ENCODE measurements at places on chromosomes 3 and 15.

DNA sequence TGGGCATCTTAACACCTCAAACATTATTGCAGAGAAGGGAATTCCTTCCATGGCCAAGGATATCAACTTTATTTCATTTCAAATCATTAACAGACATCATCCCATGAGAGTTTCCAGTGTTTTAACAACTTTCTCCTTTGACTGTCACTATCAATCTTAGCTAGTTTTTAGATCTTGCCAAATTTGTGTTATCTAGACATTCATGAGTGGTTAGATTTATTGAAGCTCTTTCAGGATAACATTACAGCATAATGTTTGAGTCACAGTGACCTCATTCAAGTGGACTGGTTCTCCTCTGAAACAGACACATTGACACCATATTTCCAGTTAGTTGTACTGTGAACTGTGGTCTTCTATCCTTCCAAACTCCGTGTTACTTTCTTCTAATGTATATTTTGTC lies 8.6 kb upstream of the TNFAIP8L3 start:
- no peak for DNase-seq

DNA sequence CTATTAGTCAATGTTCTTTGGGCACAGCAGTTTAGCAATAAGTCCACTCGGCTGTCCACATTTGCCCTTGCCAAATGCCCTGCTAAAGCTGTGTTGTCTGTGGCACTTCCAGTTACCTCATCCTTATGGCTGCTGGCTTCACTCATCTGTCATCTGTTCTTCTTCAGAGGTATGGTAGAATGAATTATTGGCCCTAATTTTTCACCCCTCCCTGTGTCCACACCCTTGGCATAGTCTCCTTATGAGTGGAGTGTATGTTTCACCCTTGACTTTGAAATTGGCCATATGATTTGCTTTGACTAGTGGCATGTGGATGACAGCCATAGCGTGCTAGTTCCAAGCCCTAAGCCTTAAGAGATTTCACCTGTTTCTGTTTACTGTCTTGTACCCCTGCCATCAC lies 72.1 kb upstream of the EPHB1 start:
- DNase-seq, result no peak

- DNase-seq, result no peak
Measured at GRCh38 chr3:123140550-123140949, 61.2 kb upstream of the SEC22A start.

- DNase-seq, result no peak
Measured at GRCh38 chr3:87436781-87437543, 160.6 kb upstream of the POU1F1 start.

DNA sequence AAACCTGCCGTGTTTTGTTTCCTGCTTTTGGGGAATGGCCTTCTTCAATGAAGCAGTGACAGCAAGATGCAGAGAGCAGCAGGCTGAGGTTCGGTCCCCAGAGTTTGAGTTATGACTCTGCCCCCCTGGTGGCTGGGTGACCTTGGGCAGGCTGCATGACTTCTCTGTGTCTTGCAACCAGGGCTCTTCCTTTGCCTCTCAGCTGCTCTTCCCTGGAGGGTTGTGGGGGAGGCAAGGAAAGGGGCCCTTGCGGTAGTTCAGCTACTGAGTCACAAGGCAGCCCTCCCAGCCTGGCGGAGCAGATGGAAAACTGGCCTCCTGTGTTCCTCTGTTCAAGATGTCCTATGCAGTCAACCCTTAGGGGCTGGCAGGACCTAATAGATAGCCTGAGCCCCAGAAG lies 17.1 kb downstream of the CTXND1 start:
- DNase-seq, result no peak

GRCh38 chr15:58536414-58536813 lies 104.6 kb downstream of the LIPC start:
- DNase-seq, result no peak

DNA sequence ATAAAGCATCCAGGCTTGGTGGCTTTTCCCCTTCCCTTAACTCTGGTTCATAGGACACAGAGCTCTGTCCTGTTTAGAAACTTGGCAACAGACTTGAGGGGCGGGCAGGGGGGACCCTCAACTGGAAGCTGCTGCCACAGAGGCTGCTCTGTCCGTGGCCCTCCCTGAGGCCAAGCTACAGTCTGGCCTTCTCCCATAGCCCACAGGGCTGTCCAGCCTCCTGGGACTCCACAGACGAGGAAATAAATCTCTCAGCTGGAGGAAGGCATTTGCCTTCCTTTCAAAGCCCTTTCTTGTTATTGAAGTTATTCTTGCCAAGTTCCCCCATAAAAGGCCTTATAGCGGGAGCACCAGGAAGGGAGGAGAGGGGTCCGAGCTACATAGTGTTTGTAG lies 248.8 kb upstream of the TPM1 start:
- no peak for DNase-seq

DNA sequence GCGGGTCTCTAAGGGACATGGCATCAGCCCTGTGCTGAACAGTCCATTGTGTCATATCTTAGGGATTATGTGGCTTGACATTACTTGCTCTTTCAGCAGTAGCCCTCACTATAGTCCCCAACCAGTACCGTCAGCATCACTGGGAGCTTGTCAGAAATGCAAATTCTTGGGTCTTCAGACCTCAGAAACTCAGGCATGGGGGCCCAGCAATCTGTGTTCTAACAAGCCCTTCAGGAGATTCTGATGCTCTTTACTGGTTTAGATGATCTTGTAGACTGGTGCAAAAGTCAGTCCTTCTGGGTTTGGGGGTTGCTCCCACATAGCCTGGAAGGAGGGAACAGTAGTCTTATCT lies 39.0 kb upstream of the TRAK1 start:
- no peak for DNase-seq

- no peak for DNase-seq
Measured at GRCh38 chr3:140092848-140093536, 158.0 kb downstream of the CLSTN2 start.

GRCh38 chr3:181626036-181626435 lies 85.7 kb upstream of the SOX2 start:
- DNase-seq, result no peak

GRCh38 chr3:193053046-193053435 lies 135.4 kb upstream of the MB21D2 start:
- DNase-seq, result peak; percentile 12

- no peak for DNase-seq
Measured at GRCh38 chr15:99439524-99439835, 126.3 kb upstream of the MEF2A start.

- DNase-seq, result no peak
Measured at GRCh38 chr3:162328649-162329048, 832.0 kb downstream of the OTOL1 start.

GRCh38 chr3:32577581-32578556 lies 7.2 kb upstream of the DYNC1LI1 start:
- DNase-seq, result no peak

- DNase-seq, result no peak
Measured at GRCh38 chr3:101701696-101702634, 15.4 kb upstream of the RPL24 start.

DNA sequence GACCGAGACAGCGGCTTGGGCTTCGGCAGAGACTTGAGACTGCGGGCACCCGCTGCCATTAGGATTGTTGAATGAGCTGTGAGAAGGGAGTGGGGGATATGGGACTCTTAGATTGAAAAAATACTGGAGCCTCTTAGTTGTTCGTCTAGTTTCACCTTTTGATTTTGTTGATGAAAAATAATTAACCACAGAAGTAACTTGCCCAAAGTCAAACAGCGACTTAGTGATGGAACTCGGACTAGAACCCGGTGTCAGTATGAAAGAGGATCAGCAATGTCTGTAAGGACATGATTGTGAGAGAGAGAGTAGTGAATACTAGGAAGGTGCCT lies 510 bp upstream of the GOLGB1 start:
- no peak for DNase-seq

GRCh38 chr3:31861826-31862225 lies 119.2 kb downstream of the OSBPL10 start:
- DNase-seq, result no peak

- DNase-seq, result no peak
Measured at GRCh38 chr3:127529346-127530188, 61.0 kb downstream of the TPRA1 start.

GRCh38 chr3:22542311-22542710 lies 660.8 kb upstream of the UBE2E2 start:
- peak; percentile 54 for DNase-seq

DNA sequence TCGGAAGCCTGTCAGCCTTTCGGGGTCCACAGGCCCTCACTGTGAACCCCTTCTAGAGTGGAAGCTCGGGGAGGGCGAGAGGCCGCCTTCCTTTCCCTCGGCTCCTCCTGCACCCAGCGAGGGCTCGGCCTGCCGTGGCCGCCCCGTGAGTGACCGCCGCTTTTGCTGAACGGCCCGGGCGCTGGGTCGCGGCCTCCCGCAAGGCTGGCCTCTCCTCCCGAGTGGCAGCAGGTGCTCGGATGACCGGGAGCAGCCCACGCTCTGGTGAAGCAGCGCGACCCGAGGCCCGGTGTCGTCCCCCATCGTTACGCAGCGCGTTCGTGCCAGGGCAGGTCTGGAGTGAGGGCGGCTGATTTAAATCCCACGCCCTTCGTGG lies 53.8 kb downstream of the LRRK1 start:
- no peak for DNase-seq

- DNase-seq, result peak; percentile 12
Measured at GRCh38 chr3:183100376-183100775, 1.1 kb upstream of the MCCC1 start.

- no peak for DNase-seq
Measured at GRCh38 chr3:99641480-99641879, 3.1 kb downstream of the COL8A1 start.

DNA sequence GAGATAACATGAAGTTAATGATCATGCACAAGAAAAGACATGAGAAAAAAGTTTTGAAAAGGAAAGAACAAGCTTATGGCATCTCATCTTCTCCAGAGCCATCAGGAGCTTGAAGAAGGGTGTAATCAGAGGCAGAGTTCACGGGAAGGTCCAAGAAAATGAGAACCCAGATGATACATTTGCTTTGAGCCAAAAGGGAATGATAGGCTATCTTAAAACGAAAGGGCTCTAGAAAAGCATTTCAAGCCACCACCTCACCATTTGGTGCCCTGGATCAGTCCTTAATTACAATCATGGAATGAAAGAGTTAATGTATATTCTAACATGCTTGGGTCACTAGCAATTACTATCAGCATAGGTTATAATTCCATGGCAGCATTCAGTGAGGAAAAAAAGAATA lies 781.8 kb downstream of the ROBO1 start:
- DNase-seq, result no peak

DNA sequence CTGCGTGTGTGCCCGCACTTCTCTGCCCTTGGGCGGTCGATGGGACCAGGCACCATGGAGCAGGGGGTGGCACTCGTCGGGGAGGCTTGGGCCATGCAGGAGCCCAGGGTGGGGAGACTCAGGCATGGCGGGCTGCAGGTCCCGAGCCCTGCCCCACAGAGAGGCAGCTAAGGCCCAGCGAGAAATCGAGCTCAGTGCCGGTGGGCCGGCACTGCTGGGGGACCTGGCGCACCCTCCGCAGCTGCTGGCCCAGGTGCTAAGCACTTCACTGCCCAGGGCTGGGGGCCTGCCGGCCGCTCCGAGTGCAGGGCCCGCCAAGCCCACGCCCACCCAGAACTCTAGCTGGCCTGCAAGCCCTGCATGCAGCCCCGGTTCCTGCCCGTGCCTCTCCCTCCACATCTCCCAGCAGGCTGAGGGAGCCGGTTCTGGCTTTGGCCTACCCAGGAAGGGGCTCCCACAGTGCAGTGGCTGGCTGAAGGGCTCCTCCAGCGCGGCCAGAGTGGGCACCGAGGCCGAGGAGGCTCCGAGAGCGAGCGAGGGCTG lies 553 bp upstream of the RTP4 start:
- DNase-seq, result no peak

- DNase-seq, result no peak
Measured at GRCh38 chr3:165529451-165529850, 307.8 kb downstream of the BCHE start.

- DNase-seq, result no peak
Measured at GRCh38 chr15:90386221-90386620, 1.8 kb upstream of the IQGAP1 start.

GRCh38 chr3:101027286-101027685 lies 34.1 kb upstream of the ABI3BP start:
- DNase-seq, result no peak

- DNase-seq, result no peak
Measured at GRCh38 chr3:88059380-88060170, 520 bp downstream of the ZNF654 start.

DNA sequence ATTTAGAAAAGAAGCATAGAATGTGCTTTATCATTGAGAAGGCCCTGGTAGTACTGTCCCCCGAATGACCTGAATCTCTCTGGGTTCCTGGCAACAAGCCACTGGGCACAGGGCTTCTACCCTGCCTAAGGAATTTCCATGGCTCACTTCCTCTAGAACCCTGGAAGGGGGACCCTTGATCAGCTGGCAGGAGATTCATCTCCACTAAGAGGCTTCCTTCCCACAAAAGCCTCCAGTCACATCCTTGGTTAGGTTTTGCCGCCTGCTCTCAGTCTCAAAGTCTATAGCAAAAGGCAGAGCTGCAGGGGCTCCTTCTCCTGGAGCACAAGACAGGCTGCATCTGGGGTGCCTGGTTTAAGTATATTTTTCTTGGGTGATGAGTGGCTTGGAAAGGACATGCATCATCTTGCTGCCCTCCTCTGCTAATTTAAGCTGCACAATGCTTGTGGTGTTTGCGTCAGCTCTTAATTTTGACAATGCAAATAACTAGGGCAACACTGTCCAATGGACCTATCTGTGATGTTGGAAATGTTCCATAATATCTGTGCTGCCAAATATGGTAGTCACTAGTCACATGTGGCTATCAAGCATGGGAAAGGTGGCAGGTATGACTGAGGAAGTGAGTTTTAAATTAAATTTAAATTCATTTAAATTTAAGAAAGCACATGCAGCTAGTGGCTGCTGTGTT lies 33.4 kb upstream of the RARRES1 start:
- DNase-seq, result peak; percentile 48

GRCh38 chr15:57537072-57537471 lies 54.6 kb upstream of the MYZAP start:
- peak; percentile 69 for DNase-seq

- no peak for DNase-seq
Measured at GRCh38 chr3:45761831-45762230, 34.5 kb downstream of the SLC6A20 start.

GRCh38 chr15:35117543-35118265 lies 32.6 kb upstream of the NANOGP8 start:
- DNase-seq, result no peak

- no peak for DNase-seq
Measured at GRCh38 chr3:184415203-184415490, 35.3 kb downstream of the CHRD start.

DNA sequence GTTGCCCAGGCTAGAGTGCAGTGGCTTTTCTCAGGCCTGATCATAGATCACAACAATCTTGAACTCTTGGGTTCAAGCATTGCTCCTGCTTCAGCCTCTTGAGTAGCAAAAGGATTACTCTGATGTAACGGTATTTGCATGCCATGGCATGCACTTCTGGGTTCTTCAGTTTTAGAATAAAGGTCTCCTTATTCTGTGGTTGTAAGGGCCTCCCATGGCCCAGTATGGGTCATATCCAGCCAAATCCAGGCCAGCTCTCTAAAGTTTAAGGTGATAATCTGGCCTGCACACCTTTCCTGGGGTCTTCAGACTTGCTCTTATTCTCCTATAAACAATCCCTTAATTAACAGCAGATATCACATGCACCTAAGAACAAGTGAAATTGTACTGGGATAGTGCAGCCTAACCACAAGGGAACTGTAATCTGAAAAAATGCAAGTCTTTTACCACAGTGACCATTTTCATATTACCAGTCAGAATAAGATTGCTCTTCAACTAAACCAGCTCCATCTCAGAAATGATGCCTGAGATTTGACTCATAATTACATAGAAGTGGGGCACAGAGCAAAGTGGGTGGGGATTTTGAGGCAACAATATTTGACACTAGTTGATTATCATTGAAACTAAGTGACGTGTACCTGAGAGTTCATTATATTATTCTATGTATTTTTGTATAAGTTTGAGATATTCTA lies 25.4 kb downstream of the COMMD2 start:
- no peak for DNase-seq

Data from brain microvascular endothelial cell (primary cell).